ENCODE measurements at places on chromosomes 11 and 22. TPM values are rescaled to one million over a fixed set of nuclear protein-coding genes. Genes with fewer than 3 reads are reported as not detected.

GRCh38 chr11:110791621-110792020 lies 79.4 kb upstream of the ARHGAP20 start:
- DNase-seq, result no peak

Gene OR5AN1
- not detected for polyA plus RNA-seq

Gene TSKU
- 26.6 TPM for polyA plus RNA-seq

Gene ACTN3
- 0.22 TPM for polyA plus RNA-seq

DNA sequence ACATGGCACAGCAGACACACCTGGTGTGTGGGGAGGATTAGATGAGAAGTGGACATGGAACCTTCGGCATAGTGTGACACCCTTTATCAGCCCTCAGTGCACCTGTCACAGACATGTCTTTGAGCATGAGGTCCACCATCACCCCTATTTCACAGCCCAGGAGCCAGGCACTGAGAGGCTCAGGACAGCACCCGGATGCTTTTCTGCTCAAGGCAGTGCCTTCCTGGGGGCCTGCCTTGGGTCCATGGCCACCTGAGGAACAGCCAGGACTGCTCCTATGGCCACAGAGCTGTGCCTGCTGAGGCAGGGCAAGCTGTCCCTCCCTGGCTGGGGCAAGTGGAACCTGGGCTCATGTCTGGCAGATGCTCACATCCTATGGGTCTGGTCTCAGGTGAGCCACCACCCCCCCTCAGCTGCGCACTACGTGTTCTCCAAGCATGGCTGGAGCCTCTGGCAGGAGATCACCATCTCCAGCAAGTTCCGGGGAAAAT lies 75.8 kb downstream of the MORC2 start:
- no peak for DNase-seq

DNA sequence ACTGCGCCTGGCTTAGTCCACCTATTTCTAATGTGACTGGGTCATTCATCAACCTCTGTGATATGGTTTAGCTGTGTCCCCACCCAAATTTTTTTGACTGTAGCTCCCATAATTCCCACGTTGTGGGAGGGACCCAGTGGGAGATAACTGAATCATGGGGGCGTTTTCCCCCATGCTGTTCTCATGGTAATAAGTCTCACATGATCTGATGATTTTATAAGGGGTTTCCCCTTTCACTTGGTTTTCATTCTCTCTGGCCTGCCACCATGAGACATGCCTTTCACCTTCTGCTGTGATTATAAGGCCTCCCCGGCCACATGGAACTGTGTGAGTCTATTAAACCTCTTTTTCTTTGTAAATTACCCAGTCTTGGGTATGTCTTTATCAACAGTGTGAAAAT lies 8.7 kb downstream of the CENATAC start:
- no peak for DNase-seq
